Stimulated activated naive CD8-positive, alpha-beta T cell treated with anti-CD3 and anti-CD28 coated beads, Interleukin-15, Interleukin-2, amounts not matched to agents 100 U/mL and 50 U/mL, for 24 hours (primary cell): ENCODE measurements at places on chromosomes 11 and 22.

DNA sequence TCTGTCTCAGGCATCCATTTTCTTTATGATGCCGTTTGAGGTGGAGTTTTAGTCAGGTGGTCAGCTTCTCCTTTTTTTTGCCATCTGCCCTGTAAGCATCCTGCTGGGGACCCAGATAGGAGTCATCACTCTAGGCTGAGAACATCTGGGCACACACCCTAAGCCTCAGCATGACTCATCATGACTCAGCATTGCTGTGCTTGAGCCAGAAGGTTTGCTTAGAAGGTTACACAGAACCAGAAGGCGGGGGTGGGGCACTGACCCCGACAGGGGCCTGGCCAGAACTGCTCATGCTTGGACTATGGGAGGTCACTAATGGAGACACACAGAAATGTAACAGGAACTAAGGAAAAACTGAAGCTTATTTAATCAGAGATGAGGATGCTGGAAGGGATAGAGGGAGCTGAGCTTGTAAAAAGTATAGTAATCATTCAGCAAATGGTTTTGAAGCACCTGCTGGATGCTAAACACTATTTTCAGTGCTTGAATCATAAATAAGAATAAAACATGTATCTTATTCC is 10.9 kb upstream of the HBE1 start:
- DNase-seq, result peak; percentile 8

- DNase-seq, result no peak
These were observed 10.3 kb downstream of the CD81 start for GRCh38 chr11:2387266-2387987.

GRCh38 chr11:71490044-71490730 is 36.9 kb upstream of the KRTAP5-7 start:
- no peak for DNase-seq

DNA sequence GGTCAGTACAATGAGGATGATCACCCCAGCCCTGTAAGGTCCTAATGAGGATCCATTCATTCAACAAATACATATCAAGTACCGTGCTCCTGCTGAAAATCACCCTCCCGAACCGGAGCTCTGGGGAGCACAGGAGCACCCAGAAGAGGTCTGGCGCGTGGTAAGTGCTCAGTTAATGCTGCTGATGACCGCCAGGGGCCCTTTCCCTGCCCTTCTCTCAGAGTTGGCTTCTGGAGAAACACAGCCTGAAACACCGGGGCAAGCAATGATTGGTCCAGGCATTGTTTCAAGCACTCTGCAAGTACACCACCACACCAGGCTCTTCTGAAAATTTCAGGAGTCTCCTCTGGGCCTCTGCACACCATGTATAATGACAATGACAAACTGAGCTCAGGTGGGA is 3.8 kb upstream of the CCDC86 start:
- DNase-seq, result no peak

DNA sequence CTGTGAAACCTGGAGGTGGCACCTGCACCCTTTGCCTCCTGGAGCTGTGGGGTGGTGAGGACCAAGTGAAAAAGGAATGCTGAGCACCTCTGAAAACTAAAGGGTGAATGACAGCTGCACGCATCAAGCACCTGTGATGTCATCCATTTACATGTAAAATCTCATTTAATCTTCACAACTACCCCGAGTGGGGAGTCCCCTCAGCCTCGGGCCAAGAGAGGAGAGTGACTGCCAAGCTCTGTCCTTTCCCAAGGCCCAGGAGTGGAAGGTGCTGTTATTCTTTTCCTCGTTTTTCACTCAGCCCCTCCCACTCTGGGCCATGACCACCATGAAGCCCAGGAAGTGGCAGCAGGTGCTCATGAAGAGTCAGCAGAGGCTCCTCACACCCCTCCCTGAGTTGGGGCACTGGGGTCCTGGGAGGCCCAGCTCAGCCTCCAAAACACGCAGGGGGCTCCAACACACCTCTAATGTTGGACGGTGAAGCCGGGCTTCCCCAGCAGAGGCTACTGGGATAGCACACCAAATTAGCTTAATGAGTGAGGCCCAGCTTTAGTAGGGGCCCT is 35.7 kb downstream of the NECTIN1 start:
- no peak for DNase-seq

DNA sequence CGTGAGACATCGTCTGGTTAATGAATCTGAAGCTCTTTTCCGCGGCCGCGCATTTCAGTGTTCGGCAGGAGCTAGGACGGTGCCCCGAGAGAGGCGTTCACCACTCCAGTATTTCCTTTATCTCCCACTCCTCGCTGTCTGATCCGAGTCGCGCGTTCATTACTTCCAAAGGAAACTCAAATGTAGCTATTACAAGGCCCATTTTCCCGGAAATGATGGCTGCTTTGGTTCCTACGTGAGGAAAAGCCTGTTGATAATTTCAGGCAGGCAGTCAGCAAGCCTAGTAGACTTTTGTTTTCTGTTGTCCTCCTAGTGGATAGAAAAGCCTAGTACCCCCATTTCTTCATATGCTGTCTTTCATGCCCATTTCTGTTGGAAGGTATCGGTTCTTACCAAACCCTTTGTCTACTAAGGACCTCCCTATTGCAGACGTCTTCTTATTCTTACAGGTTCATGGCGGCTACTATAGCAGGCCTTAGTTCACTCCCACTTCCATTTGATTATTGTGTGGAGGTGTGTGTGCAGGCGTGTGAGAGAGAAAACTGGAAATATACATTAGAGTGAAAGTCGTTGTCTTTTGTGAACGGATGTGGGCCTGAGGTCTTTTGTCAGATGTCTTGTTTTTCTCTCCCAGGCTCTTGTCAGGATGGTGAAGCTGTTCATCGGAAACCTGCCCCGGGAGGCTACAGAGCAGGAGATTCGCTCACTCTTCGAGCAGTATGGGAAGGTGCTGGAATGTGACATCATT is 737 bp downstream of the RBM4 start:
- DNase-seq, result no peak

DNA sequence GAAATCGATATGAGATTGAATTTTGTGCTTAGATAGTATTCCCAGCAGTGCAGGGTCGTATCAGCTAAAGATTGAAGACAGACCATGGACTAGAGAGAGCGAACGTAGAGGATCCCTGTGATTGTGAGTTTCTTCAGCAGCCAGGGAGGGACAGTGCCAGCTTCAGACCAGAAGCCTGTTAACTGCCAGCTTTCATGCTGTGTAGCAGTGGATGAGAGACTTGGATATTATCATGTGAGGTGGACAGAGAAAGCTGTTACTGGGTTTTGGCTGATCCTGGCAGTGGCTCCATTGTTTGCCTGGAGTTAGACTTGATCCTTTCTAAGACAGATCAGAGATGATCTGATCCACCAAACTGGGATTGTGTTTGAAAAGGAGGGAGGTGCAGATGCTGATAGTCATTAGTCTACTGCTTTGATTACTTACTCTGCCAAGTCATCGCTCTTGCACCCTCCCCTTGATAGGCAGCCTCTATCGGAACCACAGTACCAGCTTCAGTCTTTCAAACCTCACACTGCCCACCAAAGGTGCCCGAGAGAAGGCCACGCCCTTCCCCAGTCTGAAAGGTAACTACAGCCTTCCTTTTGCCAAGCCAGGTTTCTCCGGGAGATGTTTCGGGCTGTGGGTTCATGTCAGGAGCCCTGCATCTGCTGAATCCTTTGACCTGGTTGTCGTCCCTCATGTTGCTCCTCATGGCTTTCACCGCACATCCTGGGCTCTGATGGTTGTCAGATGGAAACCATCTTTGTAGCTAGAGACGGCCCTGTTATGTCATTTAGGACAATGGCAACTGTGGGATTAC is 16.2 kb downstream of the MADD start:
- DNase-seq, result no peak

DNA sequence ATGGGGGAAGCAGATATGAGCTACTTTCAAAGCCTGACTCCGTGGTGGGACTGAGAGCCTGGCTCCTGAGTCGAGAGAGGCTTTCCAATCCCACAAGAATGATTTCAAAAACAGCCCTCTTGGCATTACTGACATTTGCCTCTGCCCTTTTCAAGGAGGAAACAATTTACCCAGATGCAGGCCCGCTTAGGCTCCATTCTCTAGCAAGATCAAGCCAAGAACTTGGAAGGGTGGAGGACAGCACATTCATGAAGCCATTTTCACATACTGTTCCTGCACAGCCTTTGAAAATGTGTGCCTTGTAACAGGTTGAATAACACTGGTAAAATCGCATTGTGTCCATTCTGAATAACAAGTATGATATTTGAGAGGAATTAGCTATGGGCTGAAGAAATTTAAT is 58.2 kb upstream of the EED start:
- DNase-seq, result no peak

- no peak for DNase-seq
These were observed 67.9 kb upstream of the GRK3 start for GRCh38 chr22:25496396-25497064.

DNA sequence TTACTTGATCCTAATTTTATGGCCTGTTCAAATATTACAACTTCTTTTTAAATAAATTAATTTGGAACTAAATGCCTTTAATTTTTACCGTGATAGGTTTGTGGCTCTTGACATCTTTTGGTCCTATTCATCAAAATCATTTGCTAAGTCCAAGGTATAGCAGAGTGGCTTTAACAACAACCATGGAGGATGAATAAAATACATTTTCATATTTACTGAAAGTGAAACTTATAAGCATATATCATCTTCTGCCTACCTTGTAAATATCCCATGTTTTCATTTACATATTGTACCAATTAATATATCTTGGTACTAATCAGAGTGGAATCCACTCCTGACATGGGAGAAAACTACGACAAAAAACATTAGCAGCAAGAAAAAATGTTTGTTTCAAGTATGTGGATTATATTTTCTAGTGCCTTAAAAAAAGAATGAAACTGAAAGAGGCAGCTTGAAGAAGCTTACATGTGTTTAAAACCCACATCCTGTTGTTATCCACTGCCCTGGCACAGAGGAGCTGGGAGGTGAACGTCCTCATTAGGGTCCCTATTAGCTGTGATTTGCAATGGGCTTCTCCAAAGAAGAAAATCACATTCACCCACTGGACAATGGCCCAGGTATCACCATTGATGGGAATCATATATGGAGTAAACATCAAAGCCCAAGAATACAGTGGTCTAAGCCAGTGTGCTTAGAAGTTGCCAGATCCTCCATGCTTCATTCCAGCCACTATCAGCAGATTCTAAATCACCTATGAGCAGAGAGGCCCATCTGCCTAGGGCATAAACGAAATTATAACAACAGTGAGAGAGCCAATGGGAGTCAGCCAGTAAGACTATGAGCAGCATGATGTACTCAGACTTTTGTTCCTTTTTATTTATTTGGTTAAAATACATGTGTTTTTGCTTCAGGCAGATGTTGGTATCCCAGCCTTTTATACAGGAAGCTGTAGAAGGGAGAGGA is 84.7 kb downstream of the MAML2 start:
- no peak for DNase-seq

DNA sequence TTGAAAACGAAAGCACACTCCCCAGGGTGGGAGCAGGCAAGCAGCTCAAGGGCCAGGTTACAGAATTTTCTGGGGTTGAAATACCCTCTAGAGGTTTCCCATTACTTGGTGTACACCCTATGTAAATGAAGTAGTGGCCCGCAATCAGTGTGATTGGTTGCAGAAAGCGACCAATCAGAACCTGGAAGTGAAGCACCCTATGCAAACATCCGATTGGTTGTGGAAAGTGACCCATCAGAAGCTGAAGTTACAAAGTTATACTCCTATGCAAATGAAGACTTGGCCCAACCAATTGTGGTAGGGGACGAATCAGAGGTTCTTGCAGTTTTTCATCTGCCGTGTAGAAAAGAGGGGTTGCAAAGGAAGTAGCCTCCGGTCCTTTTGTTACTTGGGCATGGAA is 19.2 kb downstream of the PRR5 start:
- DNase-seq, result no peak

DNA sequence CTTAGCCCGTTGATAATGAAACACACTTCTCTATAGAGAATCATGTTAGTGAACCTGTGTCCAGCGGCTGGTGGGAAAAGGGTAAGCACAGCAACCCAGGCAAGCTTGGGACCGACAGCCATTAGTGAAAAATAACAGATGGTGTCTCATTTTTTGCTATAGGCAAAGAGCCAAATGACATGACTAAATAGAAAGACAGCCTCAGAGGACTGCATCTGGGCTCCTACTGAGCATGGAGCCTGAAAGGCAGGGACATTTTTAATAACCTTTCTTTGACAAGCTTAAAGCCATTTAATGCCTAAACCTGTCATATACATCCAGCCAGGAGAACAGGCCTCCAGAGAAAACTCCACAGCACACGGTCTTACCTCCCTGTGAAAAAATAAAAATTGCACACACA is 67.0 kb downstream of the FANCF start:
- no peak for DNase-seq

DNA sequence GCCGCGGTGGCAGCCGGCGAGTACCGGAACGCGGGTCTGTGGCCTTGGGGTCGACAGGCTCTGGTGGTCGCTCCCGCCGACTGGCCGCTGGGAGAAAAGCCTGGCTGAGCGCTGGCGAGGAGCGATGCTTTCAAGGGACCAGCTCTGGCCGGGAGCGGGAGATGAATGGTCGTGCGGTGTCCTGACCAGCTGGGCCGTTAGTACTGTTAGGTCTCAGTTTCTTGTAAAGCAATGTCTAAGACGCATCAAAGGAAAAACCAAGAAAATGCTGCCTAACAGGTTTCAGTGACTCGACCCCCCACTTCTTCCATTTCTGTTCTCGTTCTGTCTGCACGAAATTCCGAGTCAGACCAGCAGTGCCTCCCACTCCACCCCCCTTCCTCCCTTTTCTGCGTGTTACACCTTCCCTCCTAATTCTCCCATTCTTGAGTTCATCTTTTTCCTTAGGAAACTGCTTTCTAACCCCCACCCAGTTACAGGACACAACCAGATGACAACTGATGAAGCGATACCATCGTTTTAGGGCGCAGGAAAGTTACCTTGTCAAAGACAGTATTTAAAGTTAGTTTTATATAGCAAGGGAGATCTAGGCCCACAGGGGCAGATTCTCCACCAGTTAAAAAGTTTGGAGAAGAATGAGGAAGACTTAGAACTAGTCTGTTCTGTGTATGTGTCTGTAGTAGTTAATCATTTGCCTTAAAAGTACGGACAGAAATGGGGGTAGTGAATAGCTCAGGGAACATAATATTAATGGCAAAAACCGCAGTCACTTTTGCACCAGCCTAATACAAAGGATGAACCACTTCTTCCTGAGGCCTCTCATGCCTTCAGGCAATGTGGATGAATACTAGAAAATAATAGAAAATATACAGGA is 1.0 kb downstream of the CUL5 start:
- DNase-seq, result no peak

DNA sequence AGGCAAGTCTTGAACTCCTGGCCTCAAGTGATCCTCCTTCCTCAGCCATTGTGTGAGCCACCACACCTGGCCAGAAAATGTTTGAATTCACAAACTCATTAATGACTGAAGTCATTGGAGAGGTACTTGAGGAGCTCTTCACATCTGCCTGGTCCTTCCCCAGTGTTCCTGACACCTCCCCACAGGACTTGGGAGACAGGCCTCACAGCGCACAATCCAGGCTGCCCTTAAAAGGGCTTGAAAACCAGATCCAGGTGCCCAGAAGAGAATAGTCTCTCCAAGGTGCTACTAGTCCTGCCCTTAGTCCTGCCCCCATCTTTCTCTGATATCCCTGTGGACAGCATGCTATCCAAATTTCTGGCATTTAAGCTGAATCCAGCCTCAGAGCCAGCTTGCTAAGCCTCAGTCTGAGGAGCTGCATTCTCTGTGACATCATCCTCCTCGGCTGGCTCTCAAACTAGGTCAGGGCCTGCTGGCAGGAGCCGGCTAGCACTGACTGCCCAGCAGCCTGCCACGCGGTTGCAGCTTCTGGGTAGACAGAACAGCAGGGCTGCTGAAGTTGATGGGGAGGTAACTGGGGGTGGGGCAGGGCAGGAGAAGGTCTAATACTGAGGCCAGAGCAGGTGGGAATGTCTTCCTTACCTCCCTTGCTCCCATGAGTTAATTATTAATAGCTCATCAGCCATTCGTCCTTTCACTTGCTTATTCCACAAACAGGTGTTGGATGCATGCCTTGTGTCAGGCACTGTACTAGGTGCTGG is 35.3 kb upstream of the NECTIN1 start:
- DNase-seq, result no peak
